Smooth muscle cell of bladder (primary cell): ENCODE measurements at places on chromosomes 7 and 10. TPM values are rescaled to one million over a fixed set of nuclear protein-coding genes. Genes with fewer than 3 reads are reported as not detected.

Gene MEOX2
- total RNA-seq, result 0.14 and 0.37 TPM in 2 replicates

Gene AIFM2
- 8.4 and 9.1 TPM in 2 replicates for total RNA-seq

Gene GIMAP8
- 0.09 TPM in 1 of 2 replicates, not detected in the other for total RNA-seq

Gene TMEM140
- total RNA-seq, result 9.5 and 14.6 TPM in 2 replicates

Gene PVRIG
- total RNA-seq, result not detected in 2 replicates

Gene GRID2IP
- not detected in 2 replicates for total RNA-seq

Gene CCDC172
- total RNA-seq, result not detected in 2 replicates

Gene ITGA8
- total RNA-seq, result 1.3 and 8.5 TPM in 2 replicates

Gene ZC3HAV1
- total RNA-seq, result 20.9 and 25.9 TPM in 2 replicates

Gene TEX47
- not detected in 2 replicates for total RNA-seq

Gene AKR1B15
- total RNA-seq, result 0.43 and 1.9 TPM in 2 replicates

Gene OGDHL
- total RNA-seq, result 0.14 and 0.46 TPM in 2 replicates

Gene NUTM2D
- 1.4 and 1.5 TPM in 2 replicates for total RNA-seq

Gene PAX4
- not detected in 2 replicates for total RNA-seq

Gene ADAM22
- 0.28 and 0.37 TPM in 2 replicates for total RNA-seq

Gene GPER1
- 1.00 and 1.5 TPM in 2 replicates for total RNA-seq

Gene SIRT1
- 12.9 and 13.9 TPM in 2 replicates for total RNA-seq

Gene POU6F2
- not detected in 2 replicates for total RNA-seq

Gene TTYH3
- total RNA-seq, result 27.9 TPM in 2 replicates

Gene HOXA10
- 6.5 and 11.8 TPM in 2 replicates for total RNA-seq

Gene TMEM270
- total RNA-seq, result not detected in 2 replicates

Gene TMEM176B
- 3.8 and 156 TPM in 2 replicates for total RNA-seq

Gene MACROH2A2
- 5.8 and 9.2 TPM in 2 replicates for total RNA-seq

Gene PLA2G12B
- total RNA-seq, result not detected in 2 replicates

Gene HPSE2
- under 0.01 TPM in 1 of 2 replicates, not detected in the other for total RNA-seq

Gene SEC23IP
- 17.9 and 42.5 TPM in 2 replicates for total RNA-seq

Gene OR6B1
- total RNA-seq, result not detected in 2 replicates

Gene TMEM225B
- 0.46 and 1.1 TPM in 2 replicates for total RNA-seq

Gene JCAD
- 24.7 and 30.9 TPM in 2 replicates for total RNA-seq

Gene SPOCK2
- total RNA-seq, result 0.37 and 0.43 TPM in 2 replicates

Gene NUTM2B
- total RNA-seq, result 0.28 and 0.37 TPM in 2 replicates

Gene ERVW-1
- 0.09 TPM in 1 of 2 replicates, not detected in the other for total RNA-seq

Gene SEMA3A
- total RNA-seq, result 45.2 and 51.4 TPM in 2 replicates

Gene ST8SIA6
- not detected in 2 replicates for total RNA-seq

Gene CNOT4
- total RNA-seq, result 8.4 and 9.4 TPM in 2 replicates

Gene GJD4
- not detected in 2 replicates for total RNA-seq

Gene MTPN
- 88.3 and 115 TPM in 2 replicates for total RNA-seq

Gene RARRES2
- total RNA-seq, result 46.9 and 66.8 TPM in 2 replicates

Gene GIMAP6
- total RNA-seq, result 0.14 and 0.18 TPM in 2 replicates

Gene OAT
- 201 and 211 TPM in 2 replicates for total RNA-seq

Gene ZNF786
- total RNA-seq, result 3.0 and 4.9 TPM in 2 replicates

Gene DGKI
- 4.0 and 5.3 TPM in 2 replicates for total RNA-seq

Gene AMPH
- 3.4 and 4.0 TPM in 2 replicates for total RNA-seq

Gene C10orf105
- under 0.01 TPM in 2 replicates for total RNA-seq

Gene PALD1
- total RNA-seq, result under 0.01 and 0.37 TPM in 2 replicates

Gene HGF
- 340 and 462 TPM in 2 replicates for total RNA-seq
